H4 (cell line): ENCODE measurements at places on chromosomes 2 and 18. TPM values are rescaled to one million over a fixed set of nuclear protein-coding genes. Genes with fewer than 3 reads are reported as not detected.

DNA sequence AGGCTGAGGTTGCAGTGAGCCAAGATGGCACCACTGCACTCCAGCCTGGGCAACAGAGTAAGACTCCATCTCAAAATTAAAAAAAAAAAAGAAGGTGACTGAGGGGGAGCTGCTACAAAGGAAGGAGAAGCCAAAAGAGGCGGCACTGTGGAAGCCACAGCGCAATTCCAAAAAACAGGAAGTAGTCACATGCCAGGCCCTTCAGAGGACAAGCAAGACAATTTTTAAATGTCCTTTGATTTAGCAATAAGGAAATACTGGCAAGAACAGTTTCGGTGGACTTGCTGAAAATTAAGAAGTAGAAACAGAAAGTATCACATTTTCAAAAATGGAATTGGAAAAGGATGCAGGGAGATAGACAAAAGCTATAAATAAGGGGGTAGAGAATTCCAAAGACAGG, 122.8 kb downstream of the OSBPL1A start:
- DNase-seq: no peak

- DNase-seq: no peak
These were observed 1.6 kb downstream of the NCOA1 start for GRCh38 chr2:24492421-24493279.

DNA sequence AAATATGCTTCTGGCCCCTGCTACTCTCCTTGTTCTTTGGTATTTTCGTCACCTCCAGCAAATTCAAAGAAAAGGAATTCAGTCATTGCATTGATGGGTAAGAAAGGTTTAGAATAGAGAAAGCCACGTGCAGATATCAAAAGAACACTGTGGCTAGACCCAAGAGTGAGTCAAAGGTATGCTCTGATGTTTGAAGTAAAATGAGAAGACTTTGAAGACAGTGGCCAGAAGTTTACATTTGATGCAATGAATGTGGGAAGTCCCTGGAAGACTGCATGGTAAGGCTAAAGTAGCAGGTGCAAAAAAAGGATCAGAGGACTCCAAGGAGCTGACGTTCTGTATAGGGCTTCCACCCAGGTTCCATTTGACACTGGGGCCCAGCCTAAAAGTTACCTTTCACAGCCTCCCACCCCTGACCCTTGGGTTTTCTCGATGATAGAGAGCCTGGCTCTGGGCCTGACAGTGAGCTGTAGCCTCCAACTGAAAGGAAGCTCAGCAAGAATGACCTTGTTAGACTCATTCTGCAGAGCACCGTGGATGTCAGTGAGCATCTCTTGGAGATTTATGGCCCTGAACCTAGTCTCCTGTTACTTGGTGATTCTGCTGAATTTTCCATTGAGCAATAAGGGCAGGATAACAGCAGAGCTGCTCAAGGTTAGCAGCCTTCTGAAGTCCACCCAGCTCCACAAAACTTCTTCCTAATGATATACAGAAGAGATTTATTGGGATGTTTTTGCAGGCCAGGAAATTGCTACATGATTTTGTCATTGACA, 223.7 kb upstream of the RBBP8 start:
- DNase-seq: no peak

- no peak for DNase-seq
These were observed 176.4 kb downstream of the AGAP1 start for GRCh38 chr2:235669983-235670962.

GRCh38 chr18:2400701-2401196, 170.6 kb downstream of the METTL4 start:
- no peak for DNase-seq

DNA sequence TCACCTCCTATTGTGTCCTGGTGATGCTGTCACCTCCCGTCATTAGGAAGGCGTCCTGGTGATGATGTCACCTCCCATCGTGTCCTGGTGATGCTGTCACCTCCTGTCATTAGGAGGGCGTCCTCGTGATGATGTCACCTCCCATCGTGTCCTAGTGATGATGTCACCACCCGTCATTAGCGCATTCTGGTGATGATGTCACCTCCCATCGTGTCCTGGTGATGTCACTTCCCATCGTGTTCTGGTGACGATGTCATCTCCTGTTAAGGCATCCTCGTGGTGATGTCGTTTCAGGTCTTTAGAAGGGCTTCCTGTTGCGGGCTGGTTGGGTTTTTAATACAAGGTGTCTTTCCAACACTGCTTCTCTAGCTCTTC, 40.7 kb downstream of the CTDP1 start:
- DNase-seq: no peak

GRCh38 chr2:121650315-121650930, 1.2 kb upstream of the CLASP1 start:
- DNase-seq: no peak

GRCh38 chr2:20620696-20621365, 30.1 kb downstream of the HS1BP3 start:
- no peak for DNase-seq

DNA sequence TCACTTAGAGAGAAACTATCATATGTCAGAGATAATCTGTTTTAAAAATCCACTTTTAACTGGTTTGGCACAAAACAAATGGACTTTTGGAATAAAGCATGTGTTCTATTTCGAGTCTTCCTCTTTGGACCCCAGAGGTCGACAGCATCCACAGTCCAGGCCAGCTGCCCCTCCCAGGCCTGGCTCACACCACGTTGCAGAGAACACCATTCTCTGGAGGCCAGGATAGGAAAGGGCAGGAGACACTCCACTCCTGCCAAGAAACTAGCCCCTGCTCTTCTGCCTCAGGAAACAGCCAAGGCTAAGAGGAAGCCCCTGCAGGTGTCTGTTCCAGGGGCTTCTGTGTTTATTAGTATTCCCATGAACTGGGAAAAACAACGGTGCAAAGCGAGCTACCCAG, 456.6 kb upstream of the ID2 start:
- DNase-seq: no peak

- DNase-seq: peak; percentile 28
These were observed 844 bp upstream of the VSNL1 start for GRCh38 chr2:17539611-17540092.

GRCh38 chr2:177244244-177244771, 20.2 kb downstream of the NFE2L2 start:
- DNase-seq: no peak

DNA sequence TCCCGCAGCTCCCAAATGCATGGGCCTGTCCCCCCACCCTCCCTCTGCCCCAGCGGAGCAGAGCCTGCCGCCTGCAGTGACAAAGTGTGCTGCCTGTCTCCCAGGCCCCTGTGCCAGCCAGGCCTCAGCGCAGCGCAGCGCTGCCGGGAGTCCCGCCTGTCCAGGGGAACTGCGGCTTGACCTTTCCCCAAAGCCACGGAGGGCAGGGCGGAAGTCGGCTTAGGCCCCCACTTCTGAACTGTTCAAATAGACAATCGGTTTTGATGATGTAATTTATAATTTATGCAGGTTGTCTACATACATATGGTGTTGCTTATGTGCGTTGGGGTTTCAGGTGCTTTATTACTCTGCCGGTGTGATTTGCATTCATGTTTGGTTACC, 7.1 kb downstream of the GBX2 start:
- no peak for DNase-seq

DNA sequence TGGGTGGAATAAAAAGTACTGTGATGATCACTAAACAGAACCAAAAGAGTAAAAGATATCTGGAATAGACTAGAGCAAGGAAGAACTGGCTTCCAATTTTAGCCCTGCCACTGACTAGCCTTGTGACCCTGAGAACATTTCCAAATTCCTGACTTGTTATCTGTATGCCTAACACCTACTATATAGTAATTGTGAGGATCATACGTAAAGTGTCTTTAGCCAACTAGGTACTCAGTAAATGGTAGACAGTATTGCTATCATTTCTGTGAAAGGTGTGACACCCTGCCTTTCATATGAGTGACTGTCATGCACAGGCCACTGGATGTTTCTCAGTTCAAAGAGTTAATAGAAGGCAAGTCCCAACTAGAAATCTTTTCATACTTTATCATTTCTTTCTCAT, 29.8 kb downstream of the CYTIP start:
- no peak for DNase-seq

DNA sequence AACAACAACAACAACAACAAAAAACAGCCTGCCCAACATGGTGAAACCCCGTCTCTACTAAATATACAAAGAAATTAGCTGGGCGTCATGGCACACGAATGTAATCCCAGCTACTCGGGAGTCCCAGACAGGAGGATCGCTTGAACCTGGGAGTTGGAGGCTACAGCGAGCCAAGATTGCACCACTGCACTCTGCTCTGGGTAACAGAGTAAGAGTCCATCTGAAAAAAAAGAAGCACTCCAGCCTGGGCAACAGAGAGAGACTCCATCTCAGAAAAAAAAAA, 344.1 kb upstream of the PLGLB2 start:
- peak; percentile 1 for DNase-seq

DNA sequence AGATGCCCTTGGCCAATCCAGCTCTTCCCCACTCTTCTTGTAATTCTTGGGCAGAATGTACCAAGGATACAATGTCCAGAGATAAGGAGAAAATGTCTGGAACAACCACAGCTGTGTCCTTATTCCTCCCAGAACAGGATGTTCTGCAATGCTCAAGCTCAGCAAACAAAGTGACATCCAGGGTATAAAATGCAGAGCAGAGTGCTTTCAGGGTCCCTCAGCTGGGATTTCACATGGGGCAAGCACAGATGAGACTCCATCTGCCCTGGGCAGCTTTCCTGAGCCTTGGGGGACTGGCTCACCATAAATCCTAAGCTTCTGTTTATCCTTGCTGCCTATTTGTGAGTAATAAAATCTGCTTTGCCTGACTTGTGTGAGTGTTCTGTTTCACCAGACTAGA, 127.4 kb downstream of the VAPA start:
- DNase-seq: peak; percentile 21

DNA sequence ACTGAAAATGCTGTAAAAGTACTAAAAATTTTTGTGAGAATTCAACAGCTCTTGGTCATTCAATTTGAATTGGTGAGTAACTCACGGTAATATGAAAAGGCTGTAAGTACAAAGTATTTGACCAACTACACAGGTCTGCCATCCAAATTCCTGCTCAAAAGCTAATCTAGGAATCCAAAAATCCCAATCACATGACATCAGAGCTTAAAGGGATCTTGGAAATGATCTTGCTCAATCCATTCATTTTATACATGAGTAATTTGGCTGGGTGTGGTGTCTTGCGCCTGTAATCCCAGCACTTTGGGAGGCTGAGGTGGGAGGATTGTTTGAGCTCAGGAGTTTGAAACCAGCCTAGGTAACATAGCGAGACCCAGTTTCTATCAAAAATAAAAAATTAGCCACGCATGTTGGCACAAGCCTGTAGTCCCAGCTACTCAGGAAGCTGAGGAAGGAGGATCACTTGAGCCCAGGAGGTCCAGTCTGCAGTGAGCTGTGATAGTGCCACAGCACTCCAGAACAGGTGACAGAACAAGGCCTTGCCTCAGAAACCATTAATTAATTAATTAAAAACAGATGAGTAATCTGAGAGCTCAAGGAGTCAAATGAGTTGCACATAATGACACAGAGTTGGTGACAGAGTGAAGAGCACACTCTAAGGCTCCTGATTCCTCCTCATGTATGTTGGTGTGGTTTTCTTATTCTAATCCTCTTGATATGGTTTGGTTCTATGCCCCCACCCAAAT, 19.8 kb downstream of the SPIRE1 start:
- no peak for DNase-seq

GRCh38 chr2:166784296-166784946, 103.9 kb upstream of the XIRP2 start:
- no peak for DNase-seq

GRCh38 chr2:186427970-186428369, 58.1 kb upstream of the ZC3H15 start:
- DNase-seq: no peak

DNA sequence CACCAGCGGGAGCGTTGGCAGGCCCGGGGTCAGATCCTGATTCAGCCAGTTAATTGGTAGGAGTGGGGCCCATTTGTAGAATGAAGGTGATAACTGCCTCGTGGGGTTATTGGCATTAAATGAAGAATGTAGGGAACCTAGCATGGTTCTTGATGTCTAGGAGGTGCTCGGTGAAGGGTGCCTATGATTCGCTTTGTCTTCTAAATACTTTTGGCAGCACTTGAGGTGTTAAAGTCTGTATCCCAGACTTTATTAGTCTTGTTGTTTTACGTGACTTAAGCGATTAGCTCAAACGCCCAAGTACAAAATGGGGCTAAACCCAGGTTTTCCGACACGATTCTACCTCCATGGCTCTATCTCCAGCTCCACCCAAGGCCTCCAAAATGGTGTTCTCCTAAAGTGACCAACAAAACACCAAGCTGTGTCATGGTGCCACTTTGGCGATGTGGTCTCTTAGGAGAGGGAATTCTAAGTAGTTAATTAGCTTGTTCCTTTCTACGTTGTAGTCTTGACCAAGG, 980 bp upstream of the PPP4R1 start:
- no peak for DNase-seq

GRCh38 chr2:201769666-201770373, 10.9 kb downstream of the ALS2 start:
- no peak for DNase-seq

GRCh38 chr2:148122788-148123187, 101.9 kb downstream of the MBD5 start:
- DNase-seq: no peak

GRCh38 chr2:191176305-191176704, 25.5 kb upstream of the STAT4 start:
- no peak for DNase-seq

DNA sequence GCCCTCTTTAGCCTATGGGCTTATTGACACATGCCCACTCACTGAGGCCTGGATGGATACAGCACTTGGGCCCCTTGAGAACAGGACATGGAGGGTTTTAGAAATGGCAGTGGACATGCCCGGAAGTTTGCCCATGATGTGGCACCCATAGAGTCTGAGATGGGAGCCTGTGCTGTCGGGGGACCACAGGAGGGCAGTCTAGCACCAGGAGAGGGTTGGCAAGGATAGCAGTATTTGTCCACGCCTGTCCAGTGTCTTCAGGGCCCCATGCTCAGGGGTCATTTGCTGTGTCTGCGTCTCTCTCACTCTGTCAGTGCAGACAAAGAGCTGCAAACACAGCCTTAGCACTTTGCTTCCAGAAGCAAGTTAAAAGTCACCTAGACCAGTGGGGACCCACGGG, 48.7 kb downstream of the IL1RL2 start:
- no peak for DNase-seq

DNA sequence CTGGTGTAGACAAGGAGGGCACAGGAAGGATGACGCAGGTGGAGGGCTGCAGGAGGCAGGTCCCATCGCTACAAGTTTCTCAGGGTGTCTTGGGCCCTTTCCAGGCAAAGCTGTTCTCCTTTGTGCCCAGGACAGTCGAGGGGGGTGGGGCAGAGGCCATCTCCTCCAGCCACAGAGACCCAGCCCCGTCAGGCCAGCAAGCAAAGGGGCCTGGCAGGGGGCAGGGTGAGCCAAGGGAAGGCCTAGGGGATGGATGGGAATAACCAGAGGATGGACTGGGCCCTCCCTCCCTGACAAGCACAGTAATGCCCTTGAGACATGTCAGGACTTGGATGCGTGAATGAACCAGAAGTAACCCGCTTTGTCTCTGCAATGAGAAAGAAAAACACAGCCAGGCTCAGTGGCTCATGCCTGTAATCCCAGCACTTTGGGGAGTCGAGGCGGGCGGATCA, 6.3 kb downstream of the TCF23 start:
- DNase-seq: no peak

The DHRS9 gene
- 0.12 and 0.45 TPM in 2 replicates for total RNA-seq

The ZDBF2 gene
- total RNA-seq: 4.1 and 6.1 TPM in 2 replicates

The SCYGR4 gene
- total RNA-seq: not detected in 2 replicates

The ADAM23 gene
- 4.2 and 4.9 TPM in 2 replicates for total RNA-seq
